Ovary (tissue), 10 donors: ENCODE measurements at places on chromosomes 4 and X.

- no peak for DNase-seq
These were observed 3.8 kb downstream of the SAP30 start for GRCh38 chr4:173374588-173374987.

GRCh38 chr4:26073886-26074560, 160.0 kb downstream of the SMIM20 start:
- DNase-seq: no peak

DNA sequence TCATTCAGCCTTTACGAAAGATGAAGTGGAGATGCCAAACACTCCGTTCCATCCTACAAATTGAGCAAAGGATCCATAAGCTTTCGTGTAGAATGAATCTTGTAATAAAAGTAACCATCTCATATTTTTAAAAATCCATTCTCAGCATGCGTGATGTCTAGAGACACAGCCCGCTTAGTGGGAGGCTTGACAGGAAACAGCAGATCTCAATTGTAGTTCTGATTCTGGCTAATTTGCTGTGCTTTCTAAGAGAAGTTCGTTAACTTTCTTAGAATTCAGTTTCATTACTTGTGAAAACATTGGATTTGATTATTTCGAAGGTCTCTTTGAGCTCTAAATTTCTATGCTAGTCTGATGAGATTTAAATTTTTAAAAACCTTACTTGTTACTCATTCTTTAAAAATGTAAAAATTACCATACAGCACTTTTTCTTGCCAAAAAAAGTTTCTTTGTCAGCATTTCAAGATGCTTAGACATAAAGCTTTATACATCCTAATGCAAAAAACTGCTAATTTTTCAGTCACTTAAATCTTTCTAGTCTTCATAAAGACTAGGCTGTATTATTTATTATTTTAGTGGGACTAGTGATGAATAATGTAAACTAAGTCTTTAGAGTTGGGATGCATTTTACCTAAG, 66.9 kb upstream of the NEIL3 start:
- no peak for DNase-seq

GRCh38 chr4:66465111-66465510, 794.8 kb upstream of the EPHA5 start:
- no peak for DNase-seq

DNA sequence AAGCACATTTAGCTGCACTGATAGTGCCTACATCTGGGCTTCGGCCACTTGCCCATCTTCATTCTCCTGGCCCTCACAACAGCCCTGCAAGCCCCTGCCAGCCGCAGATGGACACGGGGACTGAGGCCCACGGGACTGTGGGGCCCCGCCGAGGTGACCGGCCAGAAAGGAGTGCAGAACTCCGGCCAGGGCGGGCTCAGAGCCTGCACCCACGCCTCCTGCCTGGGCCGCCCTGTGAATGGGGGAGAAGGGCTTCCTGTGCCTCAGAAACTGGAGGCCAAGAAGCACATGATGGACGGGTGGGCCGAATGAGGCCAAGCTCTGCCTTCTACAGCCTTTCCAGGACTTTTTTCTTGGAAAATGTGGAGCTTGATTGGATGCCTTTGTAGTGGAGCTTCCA, 35.7 kb upstream of the HGFAC start:
- DNase-seq: peak; percentile 26

- DNase-seq: no peak
These were observed 178.9 kb upstream of the GPC4 start for GRCh38 chrX:133594156-133594555.

GRCh38 chrX:45537936-45538335, 337.3 kb upstream of the DIPK2B start:
- no peak for DNase-seq

DNA sequence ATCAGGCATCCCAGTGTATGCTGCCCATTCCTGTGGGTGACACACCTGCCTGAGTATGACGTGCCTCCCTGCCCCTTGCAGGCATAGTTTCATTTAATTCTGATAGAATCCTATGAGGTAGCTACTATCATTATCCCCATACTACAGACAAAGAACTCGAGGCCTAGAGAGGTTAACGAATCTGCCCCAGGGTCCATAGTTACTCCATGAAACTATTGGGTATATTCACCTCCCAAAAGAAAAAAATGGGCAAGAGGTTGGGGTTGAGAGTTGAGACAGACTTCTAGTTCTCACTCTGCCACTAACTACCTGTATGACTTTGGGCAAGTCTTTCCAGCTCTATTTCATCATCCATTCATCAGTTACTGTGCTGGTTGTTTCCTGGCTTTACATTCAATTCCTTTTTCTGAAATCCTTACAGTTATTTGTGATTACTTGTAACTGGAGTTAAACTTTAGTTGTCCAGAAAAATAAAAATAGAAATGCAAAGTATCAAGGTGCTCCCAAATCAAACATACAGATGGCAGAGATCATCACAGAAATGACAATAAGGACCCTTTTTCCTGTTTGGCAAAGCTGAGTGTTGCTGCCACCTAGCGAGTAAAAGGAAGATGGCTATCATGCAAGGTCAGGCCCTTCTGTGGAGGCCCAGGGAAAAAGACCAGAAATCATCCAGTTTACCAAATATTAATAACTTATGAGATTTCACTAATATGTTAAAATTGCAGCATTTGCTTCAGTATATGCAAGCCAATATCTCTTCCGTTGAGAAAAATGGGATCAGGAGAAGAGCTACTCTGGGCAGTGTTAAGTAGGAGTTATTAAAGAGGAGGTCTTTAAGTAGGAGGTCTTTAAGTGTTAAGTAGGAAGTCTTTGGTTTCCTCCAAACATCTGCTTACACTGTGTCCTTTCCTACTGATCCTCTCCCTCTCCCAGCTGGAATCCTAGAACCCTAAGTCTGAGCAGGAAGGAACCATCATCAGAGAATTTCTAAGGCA, 17.1 kb upstream of the MAP7D3 start:
- DNase-seq: no peak

GRCh38 chr4:77703666-77704065, 98.0 kb downstream of the CXCL13 start:
- no peak for DNase-seq

DNA sequence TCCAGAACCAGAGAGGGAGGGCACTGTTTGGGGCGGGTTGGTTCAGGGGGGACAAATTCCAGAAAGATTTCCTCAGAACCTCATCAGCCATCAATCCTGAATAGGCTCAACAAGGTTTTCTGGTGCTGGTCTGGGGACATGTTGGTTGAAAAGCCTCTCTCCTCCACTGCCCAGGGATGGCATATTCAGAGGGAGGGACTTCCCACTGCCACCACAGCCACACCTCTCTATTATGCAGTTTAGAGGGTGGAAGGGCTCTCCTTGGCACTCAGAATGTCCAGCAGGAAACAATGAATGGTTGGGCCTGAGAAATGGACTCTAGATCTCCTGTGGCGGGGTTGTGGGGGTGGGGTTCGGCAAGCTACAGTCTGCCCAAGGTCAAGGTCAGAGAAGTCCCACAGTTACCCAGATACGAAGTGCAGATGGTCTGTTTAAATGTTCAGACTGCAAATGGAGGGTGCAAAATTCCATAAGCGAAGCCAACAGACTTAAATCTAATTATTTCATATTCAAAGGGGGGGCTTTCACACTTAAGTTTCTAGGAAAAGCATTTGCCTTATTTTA, 70.7 kb downstream of the LEF1 start:
- no peak for DNase-seq

GRCh38 chr4:73453701-73454005, 17.6 kb downstream of the AFP start:
- DNase-seq: no peak

DNA sequence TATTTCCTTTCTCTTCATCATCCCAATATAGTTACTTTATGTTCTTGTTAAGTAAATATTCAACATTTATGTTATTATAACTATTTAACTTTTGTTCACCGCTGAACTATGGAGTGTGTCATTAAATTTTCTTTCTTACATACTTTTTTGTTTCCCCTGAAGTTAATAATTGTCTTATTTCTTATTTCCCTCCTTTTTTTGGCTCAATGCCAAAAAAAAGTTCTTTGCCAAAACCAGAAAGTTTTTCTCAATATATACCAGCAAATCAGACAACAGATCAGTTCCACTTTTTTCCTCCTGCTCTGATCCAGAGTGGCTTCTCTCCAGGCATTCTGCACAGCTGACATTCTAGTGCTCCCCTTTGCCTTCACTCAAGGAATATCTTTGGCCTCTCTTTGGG, 187.0 kb upstream of the PPARGC1A start:
- DNase-seq: no peak

DNA sequence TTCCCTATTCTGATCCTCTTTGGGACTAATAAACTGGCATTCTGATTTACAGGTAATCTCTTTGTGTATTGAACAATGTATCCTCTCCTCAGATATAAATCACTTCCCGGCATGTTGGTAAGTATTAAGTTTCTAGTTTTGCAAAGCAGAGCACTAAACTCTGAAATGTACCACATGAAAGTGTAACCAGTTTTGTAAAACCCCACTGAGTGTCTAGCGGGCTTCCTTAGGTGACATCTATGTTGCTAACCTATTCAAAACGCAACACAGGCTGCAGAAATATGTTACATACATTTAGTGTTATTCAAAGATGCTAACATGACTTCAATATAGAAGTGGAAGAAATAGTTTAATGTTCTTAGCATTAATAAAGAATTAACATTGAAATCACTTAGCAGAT, 25.2 kb downstream of the DNAJB14 start:
- DNase-seq: no peak

GRCh38 chrX:101973066-101973465, 41.2 kb upstream of the ZMAT1 start:
- no peak for DNase-seq

GRCh38 chr4:123955167-123955800, 558.7 kb downstream of the SPRY1 start:
- no peak for DNase-seq

DNA sequence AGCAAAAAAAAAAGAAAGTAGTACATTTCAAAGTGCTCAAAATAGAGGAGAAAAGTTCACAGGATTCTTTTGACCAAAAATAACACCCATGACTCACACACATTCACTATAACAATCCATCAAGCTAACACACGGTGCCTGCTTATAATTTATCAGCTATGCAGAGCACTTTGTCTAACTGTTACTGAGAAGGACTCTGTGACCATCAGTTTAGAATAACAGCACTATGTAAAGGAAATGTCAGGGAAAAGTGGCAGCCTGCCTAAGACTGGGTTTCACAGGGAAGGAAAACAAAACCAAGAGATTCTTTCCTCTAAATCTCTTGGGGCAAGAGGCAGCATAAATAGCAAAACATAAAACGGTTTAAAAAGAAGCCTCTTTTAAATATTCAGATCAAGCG, 54.8 kb downstream of the CCDC149 start:
- no peak for DNase-seq

DNA sequence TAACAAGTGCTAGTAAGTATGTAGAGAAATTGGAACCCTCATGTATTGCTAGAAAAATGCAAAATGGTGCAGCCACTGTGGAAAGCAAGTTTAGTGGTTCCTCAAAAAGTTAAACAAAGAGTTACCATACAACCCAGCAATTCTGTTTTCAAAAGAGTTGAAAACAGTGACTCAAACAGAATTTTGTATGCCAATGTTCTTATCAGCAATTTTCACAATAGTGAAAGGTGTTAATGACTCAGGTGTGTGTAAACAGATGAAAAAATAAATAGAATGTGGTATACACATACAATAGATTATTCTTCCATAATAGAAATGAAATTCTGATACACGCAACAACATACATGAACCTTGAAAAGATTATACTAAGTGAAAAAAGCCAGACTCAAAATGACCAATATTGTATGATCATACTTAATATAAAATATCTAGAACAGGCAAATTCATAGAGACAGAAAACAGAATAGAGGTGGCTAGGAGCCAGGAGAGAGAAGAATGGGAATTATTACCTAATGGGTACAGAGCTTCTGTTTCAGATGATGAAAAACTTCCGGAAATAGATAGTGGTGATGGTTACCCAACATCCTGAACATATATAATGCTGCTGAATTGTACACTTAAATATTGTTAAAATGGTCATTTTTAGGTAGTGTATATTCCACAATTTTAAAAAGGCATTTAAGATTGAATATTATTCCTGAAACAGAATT, 51.6 kb downstream of the WDFY3 start:
- no peak for DNase-seq

- DNase-seq: no peak
These were observed 915.4 kb downstream of the PCDH19 start for GRCh38 chrX:99494668-99495067.

DNA sequence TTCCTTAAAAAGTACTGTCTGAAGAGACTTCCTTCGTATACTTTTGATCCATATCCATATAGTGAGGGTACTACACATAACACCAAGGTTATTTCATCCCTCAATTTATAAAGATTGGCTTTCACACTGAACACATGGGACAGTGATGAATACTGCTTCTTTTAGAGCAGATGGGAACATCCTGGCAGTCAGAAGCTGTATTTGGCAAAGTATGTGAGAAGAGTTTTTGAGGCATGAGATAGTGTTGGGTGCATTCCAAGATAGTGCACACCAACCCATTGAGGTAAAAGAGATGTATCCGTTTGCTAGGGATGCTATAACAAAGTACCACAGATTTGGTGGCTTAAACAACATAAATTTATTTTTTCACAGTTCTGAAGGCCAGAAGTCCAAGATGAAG, 141.1 kb downstream of the MOSPD2 start:
- no peak for DNase-seq

DNA sequence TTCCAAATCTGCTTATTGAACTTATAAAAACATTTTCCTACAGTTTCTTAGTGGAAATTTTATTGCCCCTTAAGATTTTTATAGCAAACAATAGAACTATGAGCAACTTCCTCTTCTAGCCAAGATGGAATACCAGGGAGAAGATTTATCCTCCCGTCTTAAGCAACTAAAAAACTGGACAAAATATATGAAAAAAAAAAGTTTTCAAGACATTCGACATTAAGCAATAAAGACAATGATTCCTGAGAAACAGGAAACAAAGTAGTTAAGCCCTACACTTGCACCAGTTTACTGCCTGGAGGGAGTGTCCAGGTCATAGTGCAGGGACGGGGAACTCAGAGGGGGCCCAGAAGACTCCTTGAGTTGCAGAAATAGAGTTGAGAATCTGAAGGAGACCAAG, 516.1 kb upstream of the DIPK2B start:
- no peak for DNase-seq

GRCh38 chr4:110503270-110504083, 27.5 kb downstream of the ENPEP start:
- DNase-seq: no peak

DNA sequence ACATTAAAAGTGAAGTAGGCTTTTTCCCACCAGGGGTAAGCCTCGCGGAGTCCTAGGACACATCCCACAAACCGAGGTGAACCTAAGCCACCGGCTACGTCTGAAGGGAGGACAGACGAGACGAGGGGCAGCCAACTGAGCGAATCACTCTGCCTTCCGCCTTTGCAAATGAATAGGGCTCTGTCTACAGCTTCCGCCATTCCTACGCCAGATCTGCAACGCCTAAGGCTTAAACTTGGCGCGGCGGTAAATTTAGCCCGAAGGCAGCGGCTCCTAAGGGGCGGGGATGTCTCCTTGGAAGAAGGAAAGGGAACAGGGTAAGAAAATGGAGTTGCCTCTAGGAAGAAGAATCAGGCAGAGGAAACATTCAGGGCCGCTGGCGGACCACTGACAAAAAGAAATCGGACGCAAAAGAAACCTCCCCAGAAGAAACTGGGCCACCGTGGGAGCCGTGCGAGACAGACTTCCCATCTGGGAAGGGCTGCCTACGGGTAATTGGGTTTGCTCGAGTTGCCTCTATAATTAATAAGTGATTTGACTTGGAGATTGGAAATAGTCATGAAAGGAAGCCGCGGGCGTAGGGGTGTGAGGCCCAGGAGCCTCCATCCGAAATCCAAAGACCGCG, 90.5 kb downstream of the BCOR start:
- DNase-seq: no peak

- DNase-seq: no peak
These were observed 88.6 kb upstream of the PRPS2 start for GRCh38 chrX:12702509-12703091.
